NCI-H226 (cell line): ENCODE measurements at places on chromosomes 4 and X.

DNA sequence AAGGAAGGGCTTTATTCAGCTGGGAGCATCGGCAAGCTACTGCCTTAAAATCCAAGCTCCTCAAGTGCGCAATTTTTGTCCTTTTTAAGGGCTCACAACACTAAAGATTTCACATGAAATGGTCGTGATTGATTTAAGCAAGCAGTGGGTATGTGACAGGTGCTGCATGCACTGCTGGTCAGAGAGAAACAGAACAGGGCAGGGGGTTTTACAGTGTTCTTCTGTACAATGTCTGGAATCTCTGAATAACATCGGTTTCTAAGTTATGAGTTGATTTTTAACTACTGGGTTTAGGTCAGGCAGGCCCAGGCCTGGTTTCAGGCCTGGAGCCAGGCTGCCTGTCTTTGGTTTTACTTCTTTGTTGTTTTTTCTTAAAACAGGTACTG lies 6.0 kb downstream of the UGT2B17 start:
- no peak for DNase-seq

- peak; percentile 96 for DNase-seq
Observed at GRCh38 chr4:165524532-165525190, 145.9 kb downstream of the CPE start.

DNA sequence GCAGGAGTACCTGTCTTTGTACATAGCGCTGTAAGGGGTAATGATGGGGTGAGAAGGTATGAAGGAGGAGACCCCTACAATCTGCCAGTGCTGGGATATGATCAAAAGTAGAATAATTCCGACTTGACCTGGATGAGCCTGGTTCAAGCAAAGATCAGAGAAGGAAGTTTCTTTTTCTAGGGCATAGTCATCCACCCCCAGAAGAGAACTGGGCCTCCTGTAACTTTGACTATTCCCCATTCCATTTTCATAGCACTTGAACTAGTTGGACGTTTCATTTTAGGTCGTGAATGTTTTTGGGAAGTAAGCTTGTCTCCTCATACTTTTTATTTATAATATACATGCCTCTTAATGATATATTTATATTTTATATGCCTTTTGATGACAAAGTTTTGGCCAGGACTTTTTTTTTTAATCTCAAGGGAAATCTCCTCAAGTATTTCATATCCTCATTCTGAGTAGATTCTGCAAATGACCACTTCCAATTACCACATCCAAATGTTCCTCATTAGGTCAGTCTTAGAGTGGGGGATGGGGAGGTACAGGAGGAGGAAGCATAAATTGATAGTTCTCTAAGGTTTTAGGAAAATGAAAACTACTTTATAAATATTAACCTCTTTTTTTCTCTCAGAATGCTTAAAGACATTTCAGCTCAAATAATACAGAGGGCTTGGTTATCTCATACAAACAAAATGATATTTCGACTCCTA lies 3.5 kb downstream of the CXorf58 start:
- no peak for DNase-seq

DNA sequence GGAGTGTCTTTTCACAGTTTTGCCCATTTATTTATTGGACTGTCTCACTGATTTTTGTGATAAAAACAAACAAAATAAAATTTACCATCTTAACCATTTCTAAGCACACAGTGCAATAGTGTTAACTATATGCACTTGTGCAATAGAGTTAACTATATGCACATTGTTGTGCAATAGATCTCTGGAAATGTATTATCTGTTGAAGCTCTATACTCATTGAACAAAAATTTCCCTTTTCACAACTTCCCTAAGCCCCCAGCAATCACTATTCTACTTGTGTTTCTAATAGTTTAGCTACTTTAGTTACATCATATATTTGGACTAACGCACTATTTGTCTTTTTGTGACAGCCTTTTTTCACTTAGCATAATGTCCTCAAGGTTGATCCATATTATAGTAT lies 59.7 kb upstream of the BEX4 start:
- DNase-seq: no peak

DNA sequence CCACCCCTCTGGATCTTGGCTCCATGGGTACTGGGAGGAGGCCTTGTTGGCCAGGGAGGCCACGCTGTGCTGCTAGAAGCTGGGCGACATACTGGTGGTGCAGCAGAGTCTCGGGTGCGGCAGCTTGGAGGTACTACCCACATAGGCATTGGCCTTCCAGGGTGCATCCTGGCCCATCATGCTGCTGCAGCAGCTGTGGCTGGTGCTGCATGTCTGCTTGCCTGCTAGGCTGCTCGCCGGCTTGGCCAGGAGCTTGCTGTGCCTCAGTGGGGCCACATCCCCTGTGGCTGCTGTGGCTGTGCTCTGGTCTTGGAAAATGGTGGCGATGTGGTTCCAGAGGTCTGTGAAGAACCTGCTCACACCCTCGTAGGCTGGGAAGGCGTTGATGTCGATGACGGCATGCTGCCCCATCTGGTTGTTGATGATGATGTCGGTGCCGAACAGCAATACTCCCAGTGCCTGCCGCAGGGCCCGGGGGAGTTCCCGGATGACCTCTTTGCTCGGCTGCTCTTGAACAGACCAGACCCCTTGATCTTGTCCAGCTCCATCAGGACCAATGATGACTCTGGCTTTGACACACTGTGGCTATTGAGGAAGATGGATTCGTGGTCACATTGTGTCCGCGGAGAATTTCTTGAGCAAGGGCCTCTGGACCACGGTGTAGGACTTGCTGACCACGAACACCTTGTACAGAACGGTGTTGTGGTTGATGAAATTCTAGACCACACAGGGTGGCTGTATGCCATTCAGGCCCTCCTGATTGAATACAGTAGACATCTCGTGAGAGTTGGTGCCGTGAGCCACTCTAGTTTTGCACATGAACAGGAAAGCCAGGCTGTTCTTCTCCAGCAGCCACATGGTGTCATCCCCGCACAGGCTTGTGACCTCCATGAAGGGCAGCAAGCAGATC lies 11.8 kb downstream of the RBM10 start:
- DNase-seq: no peak

DNA sequence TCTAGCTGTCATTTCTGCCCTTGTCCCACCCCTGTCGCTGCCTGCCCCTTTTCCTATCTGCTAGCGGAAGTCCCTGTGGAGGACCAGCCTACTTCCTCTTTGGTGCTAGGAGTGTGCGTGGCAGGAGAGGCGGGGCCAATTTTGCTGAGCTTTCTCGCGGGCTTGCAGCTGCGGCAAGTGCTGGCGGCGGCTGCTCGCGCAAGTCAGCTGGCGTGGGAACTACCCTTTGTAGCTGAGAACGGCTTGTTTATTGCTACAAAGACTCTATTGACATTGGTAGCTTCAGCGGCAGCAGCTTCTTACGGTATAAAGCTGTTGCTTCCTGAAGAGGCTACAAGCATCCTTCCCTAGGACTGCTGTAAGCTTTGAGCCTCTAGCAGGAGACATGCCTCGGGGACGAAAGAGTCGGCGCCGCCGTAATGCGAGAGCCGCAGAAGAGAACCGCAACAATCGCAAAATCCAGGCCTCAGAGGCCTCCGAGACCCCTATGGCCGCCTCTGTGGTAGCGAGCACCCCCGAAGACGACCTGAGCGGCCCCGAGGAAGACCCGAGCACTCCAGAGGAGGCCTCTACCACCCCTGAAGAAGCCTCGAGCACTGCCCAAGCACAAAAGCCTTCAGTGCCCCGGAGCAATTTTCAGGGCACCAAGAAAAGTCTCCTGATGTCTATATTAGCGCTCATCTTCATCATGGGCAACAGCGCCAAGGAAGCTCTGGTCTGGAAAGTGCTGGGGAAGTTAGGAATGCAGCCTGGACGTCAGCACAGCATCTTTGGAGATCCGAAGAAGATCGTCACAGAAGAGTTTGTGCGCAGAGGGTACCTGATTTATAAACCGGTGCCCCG lies at the start of gene MAGEH1:
TSS of gene MAGEH1 (plus strand) at position 138 of the 843 bp plus-strand sequence. CDS start at position 386, 248 bp downstream.
- DNase-seq: no peak

DNA sequence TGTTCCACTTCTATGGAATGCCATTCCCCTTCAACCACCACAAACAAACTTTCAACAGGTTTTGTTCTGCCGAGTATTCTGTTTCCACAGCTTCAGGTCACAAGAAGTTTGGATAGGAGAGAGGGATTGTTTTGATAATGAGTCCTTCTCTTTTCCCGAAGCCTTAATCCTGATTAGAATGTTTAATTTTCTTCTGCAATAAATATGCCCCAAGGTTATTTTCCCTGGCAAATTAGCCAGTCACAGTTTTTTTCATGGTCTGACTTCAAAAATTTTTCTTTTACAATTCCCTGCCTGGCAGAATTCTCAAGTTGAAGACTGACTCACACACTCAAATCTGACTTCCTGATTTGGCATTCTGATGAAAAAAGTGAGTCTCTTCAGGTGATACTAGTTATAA lies 33.1 kb upstream of the EDNRA start:
- DNase-seq: no peak

DNA sequence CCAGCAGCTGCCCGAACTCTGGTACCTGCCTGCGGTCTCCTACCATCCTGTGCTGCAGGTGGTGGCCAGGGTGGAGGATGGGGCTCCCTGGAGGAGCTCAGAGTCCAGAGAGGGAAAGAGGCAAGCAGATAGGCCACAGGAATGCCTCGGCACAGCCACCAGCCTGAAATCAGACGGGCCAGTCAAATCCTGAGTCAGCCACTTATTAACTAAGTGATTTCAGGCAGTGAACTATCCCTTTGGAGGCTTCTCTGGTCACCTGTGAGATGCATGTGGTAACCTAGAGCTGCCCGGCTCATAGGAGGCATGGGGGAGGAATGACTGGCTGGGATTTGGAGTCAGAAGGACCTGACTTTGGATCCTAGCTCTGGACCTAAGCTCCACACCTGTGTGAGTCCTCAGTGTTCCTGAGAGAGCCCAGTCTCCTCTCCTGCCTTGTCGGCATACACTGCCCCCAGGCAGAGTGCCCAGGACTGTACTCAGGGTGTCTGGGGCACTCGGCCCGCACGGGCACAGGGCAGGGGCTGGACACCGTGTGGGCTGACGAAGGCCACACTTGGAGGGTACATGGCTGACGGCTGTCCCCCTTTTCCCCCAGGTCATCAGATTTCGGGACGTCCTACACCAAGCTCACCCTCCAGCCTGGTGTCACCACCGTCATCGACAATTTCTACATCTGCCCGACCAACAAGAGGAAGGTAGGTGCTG lies 96.4 kb upstream of the PSAPL1 start:
- no peak for DNase-seq

DNA sequence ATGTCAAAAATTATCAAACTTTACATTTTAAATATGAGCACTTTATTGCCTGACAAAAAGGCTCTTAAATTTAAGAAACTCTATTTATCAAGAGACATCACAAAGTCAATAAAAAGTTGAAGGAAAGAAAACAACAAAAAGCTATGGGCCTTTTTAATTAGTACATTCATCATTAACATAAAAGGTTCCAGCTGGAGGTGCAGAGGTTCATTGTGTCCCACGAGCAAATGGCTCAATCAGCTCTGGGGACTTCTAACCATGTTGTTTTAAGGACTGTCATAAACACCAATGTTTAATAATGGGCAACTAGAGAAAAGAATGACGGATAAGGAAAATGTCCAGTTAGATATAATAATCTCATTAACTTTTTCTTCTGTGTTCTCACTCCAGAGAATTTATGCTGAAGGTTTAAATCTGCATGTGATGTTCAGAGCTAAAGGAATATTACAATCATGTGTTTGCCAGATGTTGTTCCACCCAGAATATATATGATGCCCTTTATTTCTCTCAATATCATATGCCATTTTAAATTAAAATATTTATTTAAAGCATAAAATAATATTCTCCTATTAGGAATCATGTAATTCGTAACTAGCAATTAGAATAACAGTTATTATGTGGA lies 840.3 kb upstream of the ADGRL3 start:
- DNase-seq: no peak

DNA sequence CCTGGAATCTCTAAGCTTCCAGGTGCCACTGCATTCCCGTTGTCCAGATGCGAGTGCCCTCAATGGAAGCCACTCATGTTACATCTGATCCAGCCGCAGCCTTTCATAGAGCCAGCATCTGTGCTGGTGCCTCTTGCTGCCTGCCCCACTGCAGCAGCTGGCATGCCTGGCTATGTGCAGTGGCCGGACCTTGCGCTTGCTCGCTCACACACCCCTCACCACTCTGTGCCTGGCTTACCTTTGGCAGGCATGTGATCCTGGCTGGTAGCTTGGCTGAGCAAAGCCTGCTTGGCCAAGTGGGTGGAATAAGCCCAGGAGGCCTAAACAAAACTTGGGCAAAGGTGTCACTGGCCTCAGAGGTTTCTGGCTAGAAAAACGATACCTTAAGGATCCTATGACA lies 59.5 kb upstream of the CDKN2AIP start:
- no peak for DNase-seq

- DNase-seq: no peak
Observed at GRCh38 chr4:186580669-186581068, 25.3 kb upstream of the MTNR1A start.

DNA sequence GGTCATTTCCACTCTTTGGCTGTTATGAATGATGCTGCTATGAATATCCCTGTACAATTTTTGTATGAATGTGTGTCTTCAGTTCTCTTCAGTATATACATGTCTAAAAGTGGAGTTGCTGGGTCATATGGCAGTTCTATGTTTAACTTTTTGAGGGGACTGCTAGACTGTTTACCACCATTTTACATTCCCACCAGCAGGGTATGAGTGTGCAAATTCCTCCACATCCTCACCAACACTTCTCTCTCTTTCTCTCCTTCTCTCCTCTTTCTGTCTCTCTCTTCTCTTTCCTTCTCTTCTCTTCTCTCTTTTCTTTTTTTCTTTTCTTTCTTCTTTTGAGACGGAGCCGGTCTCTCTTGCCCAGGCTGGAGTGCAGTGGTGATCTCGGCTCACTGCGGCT lies 7.8 kb downstream of the WWC2 start:
- no peak for DNase-seq

DNA sequence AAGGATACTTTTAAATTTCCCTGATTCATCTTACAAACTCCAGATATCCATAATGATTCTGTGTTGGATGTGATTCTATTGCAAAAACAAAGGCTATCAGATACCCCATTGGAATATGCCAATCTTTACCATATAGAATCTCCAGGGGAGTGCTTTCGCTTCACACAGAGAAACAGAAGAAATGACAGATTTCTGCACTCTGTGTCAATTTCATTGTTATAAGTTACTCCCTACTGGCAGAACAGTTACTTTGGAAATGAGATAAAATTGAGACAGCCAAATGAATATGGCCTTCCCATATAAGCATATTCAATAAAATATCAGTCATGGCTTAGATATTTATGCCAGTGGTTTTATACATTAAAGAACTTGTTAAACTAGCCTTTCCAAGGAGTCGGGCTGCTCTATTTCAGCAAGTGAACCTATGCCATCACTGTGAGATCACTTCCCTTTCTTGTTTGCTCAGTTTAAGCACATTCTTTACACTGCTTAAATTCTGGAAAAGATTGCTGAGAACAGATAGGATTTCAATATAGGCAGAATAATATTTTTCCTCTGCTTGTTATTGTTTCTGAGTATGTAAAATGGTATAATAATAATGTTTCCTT lies 127.5 kb upstream of the ANXA10 start:
- DNase-seq: no peak

GRCh38 chrX:70022616-70023015 lies 27.1 kb downstream of the AWAT2 start:
- DNase-seq: no peak

- no peak for DNase-seq
Observed at GRCh38 chr4:165971446-165971845, 98.4 kb downstream of the TLL1 start.
